ENCODE measurements at places on chromosomes 12 and 14. TPM values are rescaled to one million over a fixed set of nuclear protein-coding genes. Genes with fewer than 3 reads are reported as not detected.

DNA sequence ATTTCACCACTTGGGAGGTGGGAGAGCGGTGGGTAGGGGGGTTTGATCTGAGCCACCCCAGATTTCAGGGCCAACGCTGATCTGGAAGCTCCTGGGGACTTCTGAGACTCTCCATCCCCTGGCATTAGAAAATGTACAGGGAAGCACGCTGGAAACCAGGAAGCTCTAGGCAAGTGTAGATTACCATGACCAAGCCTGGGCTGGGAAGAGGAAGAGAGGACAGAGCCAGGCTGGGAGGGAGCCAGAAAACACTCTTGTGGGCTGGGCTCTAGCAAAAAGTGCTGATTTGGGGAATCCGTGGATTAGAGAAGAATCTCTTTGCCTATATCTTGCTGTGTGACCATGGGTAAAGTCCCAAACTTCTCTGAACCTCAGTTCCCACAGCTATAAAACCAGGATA lies 236.7 kb downstream of the BCL11B start:
- peak; percentile 33 for DNase-seq

- no peak for DNase-seq
Observed at GRCh38 chr14:81849714-81850113, 316.1 kb upstream of the SEL1L start.

- no peak for DNase-seq
Observed at GRCh38 chr14:85156319-85156718, 373.6 kb upstream of the FLRT2 start.

DNA sequence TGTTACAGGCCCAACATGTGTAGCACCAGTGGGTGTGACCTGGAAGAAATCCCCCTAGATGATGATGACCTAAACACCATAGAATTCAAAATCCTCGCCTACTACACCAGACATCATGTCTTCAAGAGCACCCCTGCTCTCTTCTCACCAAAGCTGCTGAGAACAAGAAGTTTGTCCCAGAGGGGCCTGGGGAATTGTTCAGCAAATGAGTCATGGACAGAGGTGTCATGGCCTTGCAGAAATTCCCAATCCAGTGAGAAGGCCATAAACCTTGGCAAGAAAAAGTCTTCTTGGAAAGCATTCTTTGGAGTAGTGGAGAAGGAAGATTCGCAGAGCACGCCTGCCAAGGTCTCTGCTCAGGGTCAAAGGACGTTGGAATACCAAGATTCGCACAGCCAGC lies 8.6 kb downstream of the BCL2L14 start:
- no peak for DNase-seq

- DNase-seq = no peak
Observed at GRCh38 chr14:89485264-89485663, 68.2 kb upstream of the FOXN3 start.

- no peak for DNase-seq
Observed at GRCh38 chr14:26282578-26282977, 315.3 kb downstream of the NOVA1 start.

DNA sequence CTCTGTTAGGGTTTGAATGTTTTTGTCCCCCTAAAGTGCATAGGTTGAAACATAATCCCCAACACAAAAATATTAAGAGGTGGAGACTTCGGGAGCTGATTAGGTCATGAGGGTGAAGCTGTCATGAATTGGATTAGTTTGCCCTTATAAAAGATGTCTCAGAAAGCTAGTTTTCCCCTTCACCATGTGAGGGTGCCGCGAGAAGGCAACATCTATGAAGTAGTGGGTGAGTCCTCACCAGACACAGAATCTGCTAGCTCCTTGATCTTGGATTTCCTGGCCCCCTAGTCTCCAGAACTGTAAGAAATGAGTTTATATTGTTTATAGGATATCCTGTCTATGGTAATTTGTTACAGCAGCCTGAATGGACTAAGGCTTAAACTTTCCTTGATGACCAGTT lies 301.5 kb upstream of the ATP2B1 start:
- peak; percentile 1 for DNase-seq

- peak; percentile 14 for DNase-seq
Observed at GRCh38 chr12:34396861-34397590, 374.7 kb downstream of the ALG10 start.

GRCh38 chr12:100767371-100767770 lies 27.2 kb upstream of the ANO4 start:
- no peak for DNase-seq

DNA sequence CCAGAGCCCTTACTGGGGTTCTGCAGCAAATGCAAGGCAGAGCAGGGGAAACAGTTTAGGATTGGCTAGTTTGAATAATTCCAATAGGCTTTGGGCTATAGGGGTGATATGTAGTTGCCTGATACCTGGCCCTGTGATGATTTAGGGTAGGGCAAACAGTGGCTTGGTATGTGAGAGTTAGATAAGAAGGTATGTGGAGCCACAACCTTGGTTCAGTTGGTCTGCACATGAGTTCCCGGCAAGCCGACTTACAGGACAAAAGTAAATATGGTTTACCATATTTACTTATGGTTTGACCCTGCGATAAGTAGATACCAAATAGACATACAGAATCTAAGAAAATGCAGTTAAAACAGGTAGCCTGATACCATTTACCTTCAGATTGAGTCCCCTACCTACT lies 8.3 kb upstream of the CAPRIN2 start:
- no peak for DNase-seq

DNA sequence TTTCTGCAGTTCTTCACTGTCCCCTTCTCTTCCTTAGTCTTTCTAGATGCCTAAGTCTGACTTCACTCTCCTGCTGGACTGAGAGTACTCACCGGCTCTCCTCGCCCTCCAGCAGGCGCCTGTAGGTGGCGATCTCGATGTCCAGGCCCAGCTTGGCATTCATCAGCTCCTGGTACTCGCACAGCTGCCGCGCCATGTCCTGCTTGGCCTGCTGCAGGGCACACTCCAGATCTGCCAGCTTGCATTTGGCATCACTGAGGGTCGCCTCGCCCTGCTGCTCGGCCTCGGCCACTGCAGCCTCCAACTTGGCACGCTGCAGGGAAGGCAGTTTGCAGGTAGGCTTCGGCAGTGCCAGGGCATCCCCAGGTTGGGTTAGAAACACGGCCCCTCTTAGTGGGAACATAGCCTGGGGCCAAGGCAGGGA lies 5.2 kb downstream of the KRT84 start:
- DNase-seq = peak; percentile 80

DNA sequence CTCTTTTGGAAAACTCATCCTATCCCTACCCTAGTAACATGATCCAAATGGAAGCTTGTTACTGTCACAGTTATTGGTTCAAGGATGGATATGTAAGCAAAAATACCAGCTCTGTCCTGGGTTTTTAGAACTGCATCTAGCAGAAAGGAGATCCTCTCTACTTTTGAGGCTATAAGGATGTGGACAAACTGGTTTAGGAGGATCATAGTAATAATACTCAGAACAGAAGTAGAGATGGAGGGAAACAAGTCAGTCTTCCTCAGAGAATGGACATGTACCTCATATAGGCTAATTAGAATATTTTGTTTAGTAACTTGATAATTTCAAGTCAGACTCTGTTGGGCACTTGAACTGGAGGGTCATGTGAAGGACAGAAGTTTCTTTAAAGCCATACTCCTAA lies 26.6 kb downstream of the FUT8 start:
- no peak for DNase-seq

DNA sequence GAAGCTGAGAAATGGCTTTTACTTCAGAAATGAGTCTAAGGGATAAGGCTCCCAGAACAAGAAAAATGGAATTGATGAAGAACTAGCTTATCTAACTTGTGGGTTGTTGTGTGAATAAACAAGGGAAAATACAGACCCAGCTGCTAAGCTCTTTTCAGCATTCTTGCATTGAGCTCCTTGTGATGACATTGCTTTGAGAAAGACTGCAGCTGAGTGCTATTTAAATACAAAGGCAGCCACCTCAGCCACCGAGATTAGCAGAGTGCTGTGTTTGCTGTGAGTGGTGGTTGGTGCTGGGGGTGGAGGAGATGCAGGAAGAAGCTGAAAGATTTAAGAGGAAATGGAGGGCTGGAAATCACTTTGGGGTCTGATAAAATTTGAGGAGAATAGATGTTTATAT lies 396.0 kb upstream of the PRICKLE1 start:
- peak; percentile 40 for DNase-seq

DNA sequence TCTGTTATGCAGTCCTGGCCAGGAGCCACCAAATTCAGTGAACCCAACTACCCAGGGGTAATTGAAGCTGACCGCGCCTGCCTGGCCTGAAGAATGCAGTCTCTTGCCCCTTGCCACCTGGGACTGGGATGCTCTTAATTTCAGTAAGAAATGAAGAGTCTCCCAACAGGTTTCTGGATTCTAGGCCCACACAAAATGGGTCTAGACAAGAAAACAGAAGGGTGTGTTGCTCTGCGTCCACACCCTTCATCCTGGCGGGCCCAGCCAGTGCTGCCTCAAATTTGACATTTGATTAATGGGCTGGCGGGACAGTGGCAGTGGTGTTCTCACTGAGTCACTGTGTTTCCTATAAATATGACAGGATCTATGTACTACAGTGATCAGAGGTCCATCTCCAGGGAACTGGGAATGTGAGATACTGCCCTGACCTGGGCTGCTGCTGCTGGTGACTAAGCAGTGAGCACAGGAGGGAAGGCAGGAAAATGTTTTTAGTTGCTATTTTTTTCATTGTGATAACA lies 6.5 kb downstream of the TMEM253 start:
- no peak for DNase-seq

- peak; percentile 88 for DNase-seq
Observed at GRCh38 chr12:119804011-119804641, 73.0 kb downstream of the CIT start.

GRCh38 chr12:109615556-109616229 lies 42.1 kb downstream of the MVK start:
- no peak for DNase-seq

DNA sequence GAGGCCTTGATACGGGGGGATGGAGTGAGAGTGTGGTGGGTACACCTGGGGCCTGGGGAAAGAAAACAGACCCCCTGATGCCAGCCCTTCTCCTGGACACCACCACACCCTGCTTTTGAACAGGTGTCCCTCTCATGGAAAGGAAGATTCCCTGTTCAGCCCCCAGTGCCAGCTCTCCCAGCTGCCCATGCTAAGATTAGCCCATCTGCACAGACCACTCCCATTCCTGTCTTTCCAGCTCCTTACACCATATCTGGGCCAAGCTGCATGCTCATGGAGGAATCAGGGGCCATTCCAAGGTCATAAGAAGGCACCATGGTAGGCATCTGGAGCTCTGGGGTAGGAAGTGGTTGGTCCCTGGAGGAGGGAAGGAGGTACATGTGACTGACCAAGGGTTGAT lies 9.6 kb downstream of the NAB2 start:
- no peak for DNase-seq

- no peak for DNase-seq
Observed at GRCh38 chr14:100487304-100487703, 99.9 kb downstream of the BEGAIN start.

DNA sequence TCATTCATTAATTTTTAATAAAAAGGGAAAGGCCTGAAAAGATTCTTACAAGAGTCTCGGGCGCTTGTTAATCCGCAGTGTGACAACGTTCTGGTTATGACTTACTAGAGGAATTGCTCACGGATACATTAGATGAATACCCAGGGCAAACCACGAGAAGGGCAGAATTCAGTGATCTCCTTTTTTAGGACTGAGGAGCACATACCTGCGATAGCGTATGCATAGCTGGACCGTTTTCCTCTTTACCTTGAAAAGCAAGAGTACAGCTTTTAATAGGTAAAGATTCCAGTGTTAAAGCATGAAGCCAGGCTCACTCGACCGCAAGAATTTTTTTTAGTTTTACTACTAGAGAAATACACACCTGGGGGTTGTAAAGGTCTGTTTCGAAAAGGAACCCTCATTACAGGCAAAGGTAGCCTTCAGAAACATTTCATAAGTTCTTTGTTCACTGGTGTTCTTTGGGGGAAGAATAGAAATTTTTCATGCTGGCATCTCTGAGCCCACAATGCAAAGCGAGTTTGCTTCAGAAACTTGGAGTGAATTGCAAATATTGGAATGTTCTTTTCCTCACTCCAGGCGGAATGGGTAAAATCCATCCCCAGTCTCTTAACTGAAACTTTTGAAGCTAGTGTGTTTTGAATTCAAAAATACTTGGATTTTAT lies 953 bp downstream of the MAPK1IP1L start:
- no peak for DNase-seq

GRCh38 chr14:99689266-99690236 lies 5.5 kb downstream of the CYP46A1 start:
- DNase-seq = peak; percentile 6

DNA sequence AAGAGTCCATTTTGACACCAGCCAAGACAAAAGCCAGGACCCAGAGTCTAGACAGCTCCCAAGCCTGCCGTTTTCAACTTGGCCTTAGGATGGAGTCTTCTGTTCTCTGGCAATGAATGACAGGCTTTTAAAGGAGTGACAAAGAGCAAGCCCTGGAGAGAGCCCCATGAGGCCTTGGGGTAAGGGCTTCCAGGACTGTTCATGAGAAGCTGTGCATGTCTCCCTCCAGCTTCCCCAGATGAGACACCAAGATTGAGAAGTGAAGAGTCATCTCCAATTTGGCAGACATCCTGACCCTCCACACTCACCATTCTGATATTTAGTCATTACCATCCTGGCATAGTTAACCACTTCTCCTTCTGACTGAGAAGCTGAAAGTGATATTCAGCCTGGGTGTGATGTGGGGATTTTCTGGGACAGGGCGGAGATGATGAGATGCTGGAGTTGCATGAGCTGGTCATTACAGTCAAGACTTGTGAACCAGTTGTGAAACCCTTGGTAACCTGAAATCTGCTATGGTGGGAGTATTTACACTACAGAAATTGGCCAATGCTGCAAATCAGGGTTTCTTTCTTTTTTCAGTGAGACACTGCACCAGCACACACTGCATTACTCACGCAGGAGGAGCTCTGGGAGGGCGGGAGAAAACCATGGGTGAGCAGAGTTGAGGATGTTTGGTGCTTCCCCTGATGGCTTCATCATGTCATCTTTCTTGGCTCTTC lies 77.8 kb downstream of the VCPKMT start:
- no peak for DNase-seq

DNA sequence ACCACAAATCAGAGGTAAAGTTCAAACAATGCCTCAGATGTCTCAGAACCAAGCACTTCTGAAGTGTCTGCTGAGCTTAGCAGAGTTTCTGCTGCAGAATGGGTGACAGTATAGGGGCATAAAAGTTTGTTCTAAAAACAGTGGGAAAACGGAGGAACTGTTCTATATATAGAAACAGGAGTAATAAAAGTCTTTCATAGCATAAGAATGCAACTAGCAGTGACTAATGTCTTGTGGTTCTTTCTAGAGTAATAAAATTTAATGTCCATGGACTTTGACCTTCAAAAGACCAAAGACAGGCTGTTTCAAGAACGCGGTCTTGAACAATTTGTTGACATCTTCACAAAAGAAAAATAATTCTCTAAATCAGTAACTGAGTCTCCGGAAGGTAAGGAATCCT lies 107.5 kb upstream of the FAR2 start:
- DNase-seq = no peak

DPY19L2 gene
- total RNA-seq = 1.7 TPM

FOXA1 gene
- 3.4 TPM for total RNA-seq

RAB2B gene
- total RNA-seq = 21.5 TPM

GALNT4 gene
- 1.7 TPM for total RNA-seq

INHBC gene
- not detected for total RNA-seq

CMKLR1 gene
- total RNA-seq = 0.92 TPM

KRT77 gene
- total RNA-seq = not detected

SLC15A5 gene
- not detected for total RNA-seq

ZDHHC22 gene
- 11.6 TPM for total RNA-seq

OAS1 gene
- total RNA-seq = 0.96 TPM

PYGL gene
- 103 TPM for total RNA-seq

NEUROD4 gene
- not detected for total RNA-seq

CLEC1A gene
- total RNA-seq = not detected
